ENCODE measurements at places on chromosomes 16 and 17.

DNA sequence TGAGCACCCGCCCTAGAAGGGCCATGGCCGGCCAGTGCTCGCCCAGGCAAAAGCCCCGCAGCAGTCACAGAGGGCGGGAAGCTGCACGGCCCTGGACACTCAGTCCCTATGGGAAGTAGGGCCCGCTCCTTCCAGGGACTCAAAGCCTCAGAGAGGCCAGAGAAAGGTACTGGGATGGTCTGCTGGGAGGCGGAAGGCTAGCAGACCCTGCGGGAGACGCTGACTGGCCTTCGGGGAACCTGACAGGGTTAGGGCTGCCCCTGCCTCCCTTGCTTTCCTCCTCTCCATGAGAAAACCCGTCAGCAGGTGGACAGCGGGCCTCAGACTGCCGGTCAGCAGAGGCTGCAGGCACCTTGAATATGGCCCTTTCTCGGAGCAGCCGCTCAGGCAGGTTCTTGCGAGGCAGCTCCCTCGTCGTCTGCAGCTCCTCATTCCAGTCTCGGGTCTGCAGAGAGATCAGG lies 11.5 kb downstream of the CLUH start:
- DNase-seq: no peak

DNA sequence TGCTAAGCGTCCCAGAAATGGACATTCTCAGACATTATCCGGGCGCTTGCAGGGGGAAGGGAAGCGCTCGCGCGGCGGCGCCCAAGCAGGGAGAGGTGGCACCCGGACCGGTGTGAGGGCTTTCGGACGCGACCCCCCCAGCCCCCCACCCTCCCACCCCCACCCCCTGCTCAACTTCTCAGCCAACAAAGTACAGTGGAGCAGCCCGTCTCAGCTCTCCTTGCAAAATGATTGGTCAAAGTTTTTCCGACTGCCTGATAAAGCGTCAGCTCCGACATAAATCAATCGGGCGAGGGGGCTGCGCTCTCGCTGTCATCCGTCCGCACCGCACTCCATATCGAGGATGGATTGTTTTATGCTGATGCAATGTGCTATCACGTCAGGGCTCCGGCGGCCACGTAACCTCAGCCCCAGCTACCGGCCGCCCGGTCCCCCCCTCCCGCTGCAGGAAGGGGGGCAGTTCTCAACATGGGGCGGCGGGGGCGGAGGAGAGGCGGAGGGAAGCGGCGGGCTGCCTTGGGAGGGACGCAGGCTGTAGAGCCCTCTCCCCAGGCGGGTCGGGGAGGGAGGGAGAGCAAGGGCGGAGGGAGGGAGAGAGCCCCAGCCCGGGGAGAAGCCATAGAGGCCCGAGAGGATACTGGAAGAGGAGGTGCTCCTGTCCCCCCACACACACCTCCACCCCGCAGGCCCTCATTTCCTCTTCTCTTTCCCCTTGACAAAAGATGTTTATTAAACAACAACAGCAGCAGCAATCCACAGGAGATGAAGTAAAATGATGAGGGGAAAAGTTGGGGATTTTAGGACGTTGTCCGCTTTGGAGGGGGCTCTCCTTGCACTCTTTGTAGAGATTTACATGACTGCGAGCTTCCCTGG lies at the start of gene HOXB9:
Gene HOXB9 (minus strand): TSS at position 114 of the 873 bp plus-strand sequence. CDS start 89 bp downstream, at position 25.
- peak; percentile 70 for DNase-seq

DNA sequence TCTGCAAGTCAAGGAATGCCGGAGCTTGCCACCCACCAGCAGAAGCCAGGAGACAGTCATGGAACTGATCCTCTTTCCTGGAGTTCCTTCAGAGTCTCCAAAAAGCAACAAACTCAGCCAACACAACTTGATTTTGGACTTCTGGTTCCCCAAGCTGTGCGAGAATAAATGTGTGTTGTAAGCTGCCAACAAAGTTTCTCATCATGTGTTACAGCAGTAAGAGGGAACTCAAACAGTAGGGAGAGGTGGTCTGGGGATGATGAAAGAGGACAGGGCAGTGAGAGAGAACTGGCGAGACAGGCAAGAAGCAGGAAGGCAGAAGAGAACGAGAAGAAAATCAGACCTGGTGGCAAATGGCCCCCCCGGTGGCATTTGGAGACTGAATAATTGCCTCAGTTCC lies 204.9 kb downstream of the MAF start:
- DNase-seq: no peak

GRCh38 chr17:58789160-58789559 lies 33.5 kb downstream of the PPM1E start:
- DNase-seq: no peak

DNA sequence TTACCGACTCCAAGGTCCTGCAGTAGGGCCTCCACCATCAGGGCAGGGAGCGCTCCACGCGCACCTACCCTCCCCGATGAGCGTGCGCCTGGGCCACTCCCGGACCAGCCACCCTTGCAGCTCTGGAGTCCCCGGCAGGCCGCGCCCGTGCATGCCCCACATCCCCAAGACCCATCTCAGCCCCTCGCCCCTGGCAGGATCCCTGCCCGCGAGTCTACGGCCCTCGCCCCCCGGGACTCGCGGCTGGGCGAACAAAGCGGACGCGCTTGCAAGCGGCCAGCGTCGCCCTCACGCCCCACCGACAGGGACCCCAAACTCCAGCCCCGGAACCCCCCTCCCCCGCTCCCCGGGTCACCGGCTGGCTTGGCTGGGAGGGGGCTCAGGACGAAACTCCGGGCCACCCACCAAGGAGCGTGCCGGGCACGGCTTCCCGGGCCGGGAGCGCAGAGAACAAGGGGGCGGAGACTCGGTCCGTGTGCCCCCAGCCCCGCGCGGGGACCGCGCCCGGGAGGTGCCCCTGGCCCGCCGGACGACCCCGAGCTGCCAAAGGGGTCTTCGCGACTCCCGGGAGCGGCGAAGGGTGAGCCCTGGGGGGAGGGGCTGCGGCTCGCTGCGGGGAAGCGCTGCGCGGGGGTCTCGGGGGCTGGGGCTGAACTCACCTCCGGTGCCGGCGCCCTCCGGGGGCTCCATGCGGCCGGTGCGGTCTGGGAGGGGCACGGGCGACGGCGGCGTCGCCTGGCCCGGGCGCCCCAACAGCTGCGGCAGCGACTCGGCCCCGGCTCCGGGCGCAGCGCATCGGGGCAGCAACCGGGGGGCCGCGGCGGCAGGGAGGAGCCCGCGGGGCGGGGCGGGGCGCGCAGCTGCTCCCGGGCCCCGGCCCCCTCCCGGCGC lies at the start of gene DBNDD1:
Gene DBNDD1 (minus strand): TSS at position 805 of the 891 bp plus-strand sequence. CDS start 115 bp downstream, at position 690.
- DNase-seq: no peak

GRCh38 chr16:77943801-77944200 lies 78.5 kb upstream of the CLEC3A start:
- DNase-seq: no peak

- peak; percentile 52 for DNase-seq
Observed at GRCh38 chr16:85564277-85565051, 48.7 kb upstream of the GSE1 start.

DNA sequence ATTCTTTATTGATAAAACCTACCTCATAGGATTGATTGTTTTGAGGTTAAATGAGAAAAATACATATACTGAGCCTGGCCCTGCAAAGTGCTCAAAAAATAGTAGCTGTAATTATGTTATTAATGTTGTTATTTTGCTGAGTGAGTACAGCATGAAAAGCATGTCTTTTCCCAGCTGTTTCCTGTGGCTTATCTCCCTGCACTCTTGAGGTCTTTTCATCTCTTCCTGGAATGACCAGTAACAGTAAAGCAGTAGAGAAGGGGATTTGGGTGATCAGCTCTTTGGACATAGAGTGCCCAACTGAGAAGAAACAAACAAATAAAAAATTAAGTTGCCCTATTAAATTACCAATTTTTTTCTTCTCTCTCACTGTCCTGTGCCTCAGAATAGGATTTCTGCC lies 53.7 kb downstream of the NFAT5 start:
- DNase-seq: no peak

DNA sequence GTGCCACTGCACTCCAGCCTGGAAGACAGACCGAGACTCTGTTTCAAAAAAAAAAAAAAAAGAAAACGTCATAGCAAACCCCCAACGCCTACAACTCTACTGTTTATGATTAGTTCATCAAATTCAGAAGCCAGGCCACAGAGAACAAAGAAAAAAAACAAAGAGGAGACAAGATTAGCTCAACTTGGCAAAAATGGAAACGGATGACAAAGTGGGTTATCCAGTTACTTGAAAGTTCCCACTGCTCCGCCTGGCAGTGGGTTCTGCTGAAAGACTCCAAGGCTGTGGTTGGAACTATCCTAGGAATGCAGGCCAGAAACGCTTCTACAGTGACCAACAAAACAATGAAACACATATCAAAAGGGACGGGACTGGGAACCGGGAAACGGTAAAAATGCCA lies 53.1 kb downstream of the MRM3 start:
- DNase-seq: no peak

DNA sequence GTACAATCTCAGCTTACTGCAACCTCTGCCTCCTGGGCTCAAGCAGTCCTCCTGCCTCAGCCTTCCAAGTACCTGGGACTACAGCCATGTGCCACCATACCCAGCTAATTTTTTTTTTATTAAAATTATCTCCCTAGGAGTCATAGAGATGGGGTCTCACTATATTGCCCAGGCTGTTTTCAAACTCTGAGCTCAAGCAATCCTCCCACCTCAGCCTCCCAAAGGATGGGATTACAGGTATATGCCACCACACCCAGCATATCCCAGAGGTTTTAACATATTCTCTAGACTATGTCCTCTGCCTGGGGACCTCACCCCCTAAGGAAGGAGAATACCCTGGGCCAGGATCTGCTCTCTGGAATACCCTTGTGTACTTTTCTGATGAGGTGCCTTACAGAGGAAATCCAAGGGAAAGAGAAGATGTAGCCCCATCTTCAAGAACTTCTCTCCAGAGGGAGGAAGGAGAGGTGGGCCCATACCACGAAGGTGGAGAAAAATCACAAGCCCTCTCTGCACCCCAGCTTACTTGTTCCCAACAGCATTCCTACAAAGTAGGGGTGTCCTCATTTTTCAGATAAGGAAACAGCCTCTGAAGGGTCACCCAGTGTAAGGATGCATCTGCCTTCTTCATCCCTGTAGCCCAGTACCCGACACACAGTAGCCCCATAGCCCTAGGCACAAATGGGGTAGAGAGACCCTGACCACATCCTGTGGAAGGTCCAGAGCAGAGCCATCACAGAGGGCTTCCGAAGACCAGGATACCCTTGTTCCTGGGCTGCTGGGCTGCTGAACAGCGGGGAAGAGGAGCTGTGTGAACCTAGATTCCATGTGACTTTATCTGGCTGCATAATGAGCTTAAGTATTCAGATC lies 151.6 kb downstream of the SOCS1 start:
- no peak for DNase-seq

Data from stimulated activated CD8-positive, alpha-beta memory T cell treated with anti-CD3 and anti-CD28 coated beads, Interleukin-7, amount 100 ng/mL, for 4 hours (primary cell).